Effector CD8-positive, alpha-beta T cell (primary cell): ENCODE measurements at places on chromosomes 11 and 22.
A peak's percentile ranks its signal among the peaks of the same experiment; 100 is the strongest.

GRCh38 chr22:49753961-49754695 lies 73.5 kb downstream of the BRD1 start:
- DNase-seq: no peak

GRCh38 chr11:38524945-38525344 lies 1926.9 kb upstream of the RAG2 start:
- DNase-seq: no peak

DNA sequence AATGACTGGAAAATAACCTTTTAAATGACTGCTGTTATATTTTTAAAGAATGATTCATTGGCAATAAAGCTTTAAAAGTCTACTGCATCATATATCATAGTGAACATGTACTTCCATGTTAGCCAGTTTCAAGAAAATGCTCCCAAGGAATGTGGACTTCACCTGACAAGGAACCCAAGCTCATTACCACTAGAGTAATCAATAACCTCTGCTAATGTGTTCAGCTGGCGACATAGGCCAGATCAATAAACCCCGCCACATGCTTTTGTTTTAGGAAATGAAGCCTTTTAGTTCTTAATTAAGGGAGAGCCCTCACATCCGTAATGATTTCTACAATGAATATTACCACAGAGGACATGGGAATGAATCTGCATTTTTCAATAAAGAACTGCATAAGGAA lies 1219.9 kb upstream of the CNTN5 start:
- DNase-seq: no peak

GRCh38 chr11:99841885-99842284 lies 821.1 kb downstream of the CNTN5 start:
- DNase-seq: no peak

DNA sequence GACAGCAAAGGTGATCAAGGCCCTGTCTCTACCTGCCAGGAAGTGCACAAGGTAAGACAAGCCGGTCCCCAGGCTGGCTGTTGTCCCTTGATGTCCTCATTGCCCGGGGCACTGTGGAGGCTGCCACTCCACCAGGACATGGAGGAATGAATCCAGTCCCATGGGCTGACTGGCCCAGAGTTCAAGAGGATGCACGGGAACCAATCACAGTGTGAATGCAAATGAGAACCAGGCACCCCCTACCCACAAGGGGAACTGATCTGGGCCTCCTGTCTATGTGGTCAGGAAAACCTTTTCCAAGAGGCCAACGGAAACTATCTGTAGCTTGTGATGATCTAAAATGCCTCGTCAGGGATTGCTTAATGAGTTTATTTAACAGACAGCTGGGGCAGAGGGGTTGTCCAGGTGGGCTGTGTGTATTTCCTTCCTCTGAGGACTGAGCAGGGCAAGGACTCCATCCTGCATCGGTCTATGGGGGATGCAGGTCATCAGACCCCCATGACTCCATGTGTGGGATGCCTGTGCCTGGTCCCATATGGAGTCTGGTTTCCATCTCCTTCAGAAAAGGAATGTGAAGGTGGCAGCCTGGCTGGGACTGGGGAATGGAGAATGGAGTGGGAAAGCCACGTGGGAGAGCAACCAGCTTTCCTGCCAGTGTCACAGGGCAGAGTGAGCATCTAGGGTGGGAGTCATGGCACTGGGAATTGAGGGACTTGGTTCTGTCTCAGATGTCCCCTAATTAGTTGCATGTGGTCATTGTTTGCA lies 60.5 kb downstream of the CD82 start:
- no peak for DNase-seq

GRCh38 chr11:45737056-45737455 lies 67.9 kb upstream of the SLC35C1 start:
- no peak for DNase-seq

GRCh38 chr11:10352921-10353550 lies 48.2 kb downstream of the ADM start:
- no peak for DNase-seq

- no peak for DNase-seq
These were observed 296.6 kb downstream of the LUZP2 start for GRCh38 chr11:24793479-24793878.

DNA sequence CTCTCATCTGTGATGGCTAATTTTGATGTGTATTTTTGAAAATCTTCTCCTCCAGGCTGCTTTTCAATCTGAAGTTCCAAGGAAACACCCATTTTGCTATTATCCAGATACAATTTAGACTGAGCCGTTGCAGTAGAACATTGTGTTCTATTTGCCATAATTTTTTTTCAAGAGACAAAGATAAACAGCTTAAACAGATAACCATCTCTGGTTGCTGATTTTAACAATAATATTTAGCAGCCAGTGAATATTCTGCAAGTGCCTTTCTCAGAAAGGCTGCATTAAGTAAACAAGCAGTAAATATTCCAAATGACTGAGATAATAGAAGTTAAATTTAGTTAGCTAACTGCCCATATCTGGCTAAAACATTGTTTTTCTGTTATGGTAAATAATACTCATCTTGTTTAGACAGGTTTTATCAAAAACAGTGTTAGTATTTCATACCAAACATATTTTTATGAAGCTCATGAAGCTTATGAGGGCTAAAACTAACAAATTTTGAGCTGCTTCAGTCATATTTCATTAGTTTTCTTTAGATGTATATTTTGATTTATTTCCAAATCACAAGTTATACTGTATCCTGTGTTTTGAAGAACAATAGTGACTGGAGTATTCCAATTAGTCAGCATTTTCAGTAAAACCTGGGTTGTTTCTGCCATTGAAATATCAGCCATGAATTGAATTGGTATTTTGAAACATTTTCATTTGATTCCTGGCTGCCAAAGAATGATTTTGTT lies 206.7 kb downstream of the SBF2 start:
- DNase-seq: no peak

DNA sequence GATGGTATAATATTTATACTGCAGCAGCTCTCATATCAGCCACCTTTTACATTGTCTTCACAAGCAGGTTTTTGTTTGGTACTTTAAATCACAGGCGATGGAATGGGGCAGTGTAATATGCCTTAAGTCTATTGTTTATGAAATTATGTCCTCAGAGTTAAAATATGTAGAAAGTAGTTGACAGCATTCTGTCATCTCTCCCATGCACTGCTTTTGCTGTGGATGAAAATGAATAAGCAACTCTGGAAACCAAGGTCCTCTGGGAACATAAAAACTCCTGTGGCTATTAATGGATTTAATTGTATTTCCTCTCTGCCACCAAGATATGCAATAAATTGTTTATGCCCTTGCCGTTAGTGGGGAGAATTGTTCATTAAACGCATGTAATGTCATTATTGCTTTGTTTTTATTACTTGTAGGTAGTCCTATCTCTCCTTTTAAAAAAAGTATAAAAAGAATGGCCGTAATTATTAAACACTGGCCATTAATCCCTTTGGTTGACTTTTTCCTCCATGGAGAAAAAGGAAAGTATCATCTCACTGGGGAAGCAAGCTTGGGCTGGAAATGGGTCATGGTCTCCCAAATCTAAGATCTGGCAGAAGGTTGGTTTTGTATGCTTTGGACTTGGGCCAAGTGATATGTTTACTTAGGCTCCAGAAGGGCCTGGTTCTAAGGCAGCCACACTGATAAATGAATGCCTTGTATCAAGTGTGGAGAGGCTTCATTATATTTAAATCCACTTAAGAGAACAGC lies 13.1 kb downstream of the PACS1 start:
- no peak for DNase-seq

DNA sequence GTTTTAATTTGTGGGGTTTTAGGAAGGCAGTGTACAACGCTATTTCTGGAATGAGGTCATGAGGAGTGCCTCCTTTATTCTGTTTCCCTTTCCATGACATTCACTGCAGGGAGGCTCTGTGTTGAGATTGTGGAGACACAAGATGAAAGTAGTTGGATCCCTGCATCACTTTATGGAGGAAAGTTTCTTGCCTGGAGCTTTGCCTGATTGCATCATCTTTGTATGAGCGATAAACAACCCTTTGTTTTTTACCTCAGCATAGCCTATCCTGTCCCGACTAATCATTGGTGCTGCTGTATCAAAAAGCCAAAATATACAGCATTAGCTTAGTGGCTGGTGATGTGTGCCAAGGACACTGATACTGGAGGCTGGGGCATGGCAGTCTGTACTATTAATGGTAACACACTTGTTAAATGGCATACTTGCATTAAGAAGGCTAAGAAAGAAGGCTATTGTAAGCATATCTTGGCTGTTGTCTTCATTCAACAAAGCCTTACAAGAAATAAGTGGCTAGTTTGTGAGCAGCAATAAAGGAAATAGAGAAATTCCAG lies 31.2 kb upstream of the SLC5A4 start:
- no peak for DNase-seq

DNA sequence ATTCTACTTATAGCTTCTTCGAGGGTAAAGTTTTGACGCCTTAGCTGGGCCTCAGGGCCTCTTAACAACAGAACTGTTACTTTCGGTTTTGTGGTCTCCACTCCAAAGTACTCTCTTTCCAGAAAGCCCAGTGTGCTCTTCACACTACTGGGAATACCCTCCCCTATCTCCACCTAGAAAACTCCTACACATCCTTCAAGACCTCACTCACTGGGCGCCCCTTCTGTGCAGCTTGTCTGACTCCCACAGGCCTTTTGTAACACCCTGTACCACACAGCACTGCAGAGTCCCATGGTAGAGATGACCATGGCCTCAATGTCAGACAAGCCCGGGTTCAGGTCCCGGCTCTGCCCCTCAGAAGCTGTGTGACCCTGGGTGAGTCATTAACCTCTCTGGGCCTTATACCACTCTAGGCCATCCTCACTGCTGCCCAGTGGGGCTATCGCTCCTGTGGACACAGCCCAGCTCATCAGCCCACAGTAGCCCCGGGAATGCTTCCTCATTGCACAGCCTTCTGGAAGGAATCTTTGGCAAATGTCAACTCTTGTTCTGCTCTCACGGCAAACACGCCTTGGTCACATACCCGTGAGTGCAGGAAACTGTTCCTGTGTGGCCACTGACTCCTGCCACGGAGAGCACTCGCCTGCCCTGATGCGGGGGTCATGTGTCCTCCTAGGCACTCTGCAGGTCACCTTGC lies 51.4 kb downstream of the SHISAL1 start:
- no peak for DNase-seq

DNA sequence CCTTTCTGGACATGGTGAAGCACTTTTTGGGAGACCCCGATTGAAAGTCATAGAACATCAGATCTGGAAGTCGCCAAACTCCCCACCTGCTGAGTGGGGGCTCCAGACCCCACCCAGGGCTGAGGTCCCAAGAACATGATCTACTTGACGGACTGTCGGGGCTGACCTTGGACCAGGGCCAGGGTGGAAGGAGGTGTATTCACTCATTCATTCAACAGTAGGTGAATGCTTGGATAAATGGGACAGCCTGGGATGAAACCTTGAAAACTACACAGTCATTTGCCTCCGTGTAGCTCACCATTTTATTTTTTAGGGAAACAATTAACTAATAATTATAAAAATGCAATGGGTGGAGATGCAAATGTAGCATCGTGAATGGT lies 629.0 kb downstream of the BRD1 start:
- DNase-seq: no peak

DNA sequence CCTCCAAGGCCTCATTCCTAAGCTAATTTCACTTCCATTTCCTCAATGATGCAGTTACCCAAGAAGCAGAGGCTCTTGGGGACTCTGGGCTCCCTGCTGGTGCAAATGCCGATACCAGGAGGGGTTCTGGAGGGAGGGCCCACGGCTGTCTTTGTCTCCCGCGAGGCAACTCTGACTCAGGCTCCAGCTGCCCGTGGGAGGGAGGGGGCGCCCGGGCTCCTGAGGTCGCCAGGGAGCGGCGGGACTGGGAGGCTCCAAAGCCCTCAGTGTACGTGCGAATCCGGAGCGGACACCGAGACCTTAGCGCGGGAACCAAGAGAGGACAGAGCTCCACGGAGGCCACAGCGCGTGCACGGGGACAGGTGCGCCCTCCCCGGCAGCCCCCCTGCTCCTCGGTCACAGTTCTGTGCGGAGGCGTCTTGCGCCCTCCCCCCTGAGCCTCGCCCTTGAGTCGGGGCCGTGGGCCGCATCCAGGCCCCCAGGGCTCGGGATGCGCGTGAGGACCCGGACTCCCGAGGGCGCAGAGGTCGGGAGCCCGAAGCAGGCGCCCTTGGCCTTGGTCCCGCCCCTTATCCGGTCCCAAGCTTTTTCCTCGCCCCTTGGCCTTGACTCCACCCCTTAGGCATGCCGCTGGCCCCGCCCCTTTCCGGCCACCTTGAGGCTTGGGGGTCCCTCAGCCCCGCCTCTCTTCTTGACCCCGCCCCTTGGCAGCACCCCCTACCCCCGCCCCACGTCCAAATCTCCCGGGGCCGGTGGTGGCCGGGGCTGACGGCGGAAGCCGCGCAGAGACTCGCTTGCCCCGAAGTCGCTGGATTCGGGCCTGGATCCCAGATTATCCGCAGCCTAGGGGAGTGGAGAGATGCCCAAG lies 4.7 kb upstream of the SHISA8 start:
- DNase-seq: peak; percentile 42

DNA sequence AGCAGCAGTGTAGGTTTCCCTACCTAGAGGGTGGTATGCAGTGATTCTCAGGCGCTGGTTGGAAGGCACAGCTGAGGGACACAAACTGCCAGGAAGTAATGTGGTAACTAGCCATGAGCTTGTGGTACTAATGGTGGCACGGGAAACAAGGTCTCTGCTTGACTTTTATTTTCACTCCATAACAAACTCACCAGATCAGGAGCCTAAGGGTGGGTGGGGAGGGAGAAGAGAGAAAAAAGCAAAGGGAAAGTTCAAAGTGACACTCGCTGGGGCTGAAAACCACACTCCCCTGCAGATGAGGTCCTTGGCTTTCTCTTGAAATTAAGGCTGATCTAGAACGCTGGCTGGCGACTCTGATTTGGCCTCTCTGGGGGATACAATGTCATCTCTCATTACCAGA lies 22.0 kb downstream of the TRAF6 start:
- DNase-seq: no peak

DNA sequence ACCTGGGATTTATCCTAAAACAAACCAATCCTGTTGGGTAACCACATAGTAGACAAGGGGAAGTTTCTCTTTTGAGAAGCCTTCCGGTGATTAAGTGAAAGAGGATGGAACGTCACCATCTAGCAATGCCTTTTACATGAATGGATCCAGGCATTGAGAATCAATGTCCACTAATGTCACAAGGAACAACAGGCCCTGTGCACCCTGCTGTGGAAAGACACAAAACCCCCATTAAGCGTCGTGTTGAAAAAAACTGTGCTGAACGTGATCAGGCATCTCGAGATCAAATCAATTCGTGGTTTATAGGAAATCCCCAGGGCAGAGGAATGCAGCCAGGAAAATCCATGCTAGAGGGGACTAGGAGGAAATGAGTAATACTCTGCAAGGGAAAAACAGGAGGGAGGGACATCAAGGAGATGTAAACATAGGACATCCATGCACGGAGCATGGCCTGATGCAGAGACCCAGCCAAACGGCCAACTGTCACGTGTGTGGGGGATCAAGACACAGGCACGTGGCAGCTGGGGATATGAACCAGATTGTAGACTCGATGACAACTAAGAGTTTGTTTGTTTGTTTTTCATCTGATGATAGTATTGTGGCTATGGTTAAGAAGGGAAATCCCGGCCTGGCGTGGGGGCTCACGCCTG lies 38.6 kb upstream of the CARS1 start:
- DNase-seq: no peak

- no peak for DNase-seq
These were observed 3.0 kb upstream of the RRAS2 start for GRCh38 chr11:14361951-14362350.

- no peak for DNase-seq
These were observed 51.8 kb upstream of the IGLL5 start for GRCh38 chr22:22835771-22836291.
